Cortex of kidney (tissue), 1 donor: ENCODE measurements at places on chromosomes 16 and 17.

- DNase-seq, result no peak
Observed at GRCh38 chr17:43820759-43821158, 12.2 kb downstream of the MPP3 start.

GRCh38 chr17:78995761-78996451, 13.7 kb downstream of the CANT1 start:
- DNase-seq, result no peak

DNA sequence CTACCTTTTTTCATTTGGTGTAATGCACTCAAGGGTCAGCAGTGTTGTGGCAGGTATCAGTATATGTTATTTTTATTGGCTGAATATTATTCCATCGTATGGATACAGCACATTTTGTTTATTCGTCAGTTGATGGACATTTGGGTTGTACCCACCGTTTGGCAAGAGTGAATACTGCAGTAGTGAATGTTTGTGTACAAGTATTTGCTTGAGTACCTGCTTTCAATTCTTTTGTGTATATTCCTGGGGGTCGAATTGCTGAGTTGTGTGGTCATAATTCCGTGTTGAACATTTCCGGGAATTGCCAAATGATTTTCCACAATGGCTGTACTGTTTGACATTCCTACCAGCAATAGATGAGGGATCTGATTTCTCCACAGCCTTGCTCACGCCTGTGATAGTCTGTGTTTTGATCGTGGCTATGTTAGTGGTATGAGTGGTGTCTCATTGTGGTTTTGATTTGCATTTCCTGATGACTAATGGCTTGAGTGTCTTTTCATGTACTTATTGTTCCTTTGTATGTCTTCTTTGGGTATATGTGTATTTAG, 108.4 kb downstream of the OR1D5 start:
- no peak for DNase-seq

DNA sequence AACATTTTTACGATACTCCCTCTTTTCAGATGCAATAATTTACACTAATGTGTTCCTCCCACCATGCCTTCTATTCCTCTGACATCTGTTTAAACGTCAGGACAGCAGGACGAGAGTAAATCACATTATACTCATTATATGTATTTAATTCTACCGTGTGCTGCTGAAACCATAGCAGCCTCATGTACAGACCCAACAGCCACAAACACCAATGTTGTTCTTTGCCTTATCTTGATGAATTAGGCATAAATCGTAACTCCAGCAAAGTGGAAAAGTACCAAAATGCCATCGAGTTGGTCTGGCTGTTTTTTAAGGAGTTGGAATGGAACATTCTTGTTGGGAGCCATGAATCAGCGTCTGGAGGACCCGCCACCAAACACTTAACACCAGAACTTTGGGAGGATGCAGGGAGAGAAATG, 82.9 kb upstream of the FOXF1 start:
- DNase-seq, result no peak

DNA sequence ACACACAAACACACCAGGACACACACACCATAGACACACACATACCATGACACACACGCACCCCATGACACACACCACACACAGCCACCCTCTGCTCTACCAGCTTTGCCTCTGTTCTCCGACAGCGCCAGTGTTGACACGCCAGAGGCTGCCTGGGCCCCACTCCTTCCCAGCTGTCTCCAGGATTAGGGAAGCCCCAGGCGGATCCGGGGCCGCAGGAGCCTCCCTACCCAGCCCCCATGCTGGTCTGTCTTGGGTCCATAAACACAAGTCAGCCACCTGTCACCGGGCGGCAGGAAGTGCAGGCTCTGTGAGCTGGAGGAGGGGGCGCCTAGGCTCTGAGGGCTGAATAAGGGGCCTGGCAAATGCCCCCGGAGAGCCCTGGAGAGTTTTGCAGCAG, 10.5 kb downstream of the TBC1D16 start:
- no peak for DNase-seq

GRCh38 chr16:73025856-73026210, 22.1 kb downstream of the ZFHX3 start:
- DNase-seq, result no peak

DNA sequence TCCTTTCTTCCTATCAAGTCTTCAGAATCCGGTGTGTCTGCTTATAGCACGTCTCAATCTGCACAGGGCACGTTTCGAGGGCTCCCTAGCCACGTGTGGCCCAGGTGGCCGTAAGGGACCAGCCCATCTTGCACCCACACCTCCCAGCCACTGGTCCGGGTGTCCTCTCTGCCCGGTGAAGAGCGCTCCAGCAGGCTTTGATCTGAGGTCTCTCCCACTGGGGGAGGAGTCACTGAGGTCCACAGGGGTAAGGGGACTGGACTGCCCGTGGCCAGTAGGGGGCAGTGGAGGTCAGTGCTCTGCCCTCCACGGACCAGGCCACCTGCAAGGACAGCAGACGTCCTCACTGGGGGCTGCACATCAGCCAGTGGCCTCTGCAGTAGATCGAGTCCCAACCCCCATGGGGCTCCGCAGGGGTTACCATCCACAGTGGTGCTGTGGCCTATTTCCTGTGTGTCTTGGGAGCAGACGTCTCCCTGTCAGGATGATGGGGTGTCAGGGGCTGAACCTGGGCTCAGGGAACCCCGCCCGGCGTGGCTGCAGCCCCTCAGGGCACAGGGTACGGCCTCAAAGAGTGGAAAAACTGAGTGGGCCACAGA, 204.1 kb upstream of the CIBAR2 start:
- DNase-seq, result no peak

GRCh38 chr17:37698132-37698910, 46.5 kb downstream of the HNF1B start:
- no peak for DNase-seq

GRCh38 chr16:1159325-1159972, 6.5 kb downstream of the CACNA1H start:
- DNase-seq, result no peak

DNA sequence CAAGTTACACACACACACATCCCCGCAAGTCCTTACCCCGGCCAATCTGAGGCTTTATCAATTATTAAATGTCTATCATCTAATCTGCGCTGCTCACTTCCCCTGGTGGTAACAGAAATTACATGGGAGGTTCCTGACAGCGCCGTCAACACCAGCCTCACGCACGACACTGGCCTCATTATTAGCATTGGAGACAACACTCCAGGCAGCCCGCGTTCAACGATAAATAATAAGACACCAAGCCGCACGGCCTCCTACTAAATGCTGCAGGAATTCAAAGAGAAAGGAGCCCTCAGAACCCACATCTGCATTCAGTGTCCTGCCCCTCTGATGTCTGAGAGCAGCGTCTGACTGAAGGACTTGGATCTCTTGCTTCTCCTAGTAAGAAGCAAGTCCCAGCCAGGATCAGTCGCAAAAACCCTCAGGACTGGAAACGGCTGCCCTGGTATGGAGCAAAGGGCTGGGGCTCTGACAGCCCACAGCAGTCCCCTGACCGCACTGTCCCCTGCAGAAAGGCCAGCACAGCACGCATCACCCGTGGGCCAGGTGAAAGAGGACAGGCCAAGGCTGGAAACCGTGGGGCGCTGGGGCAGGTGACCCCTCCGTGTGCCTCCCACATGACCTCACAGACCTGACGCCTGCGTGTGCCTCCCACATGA, 7.6 kb upstream of the RPH3AL start:
- DNase-seq, result no peak

DNA sequence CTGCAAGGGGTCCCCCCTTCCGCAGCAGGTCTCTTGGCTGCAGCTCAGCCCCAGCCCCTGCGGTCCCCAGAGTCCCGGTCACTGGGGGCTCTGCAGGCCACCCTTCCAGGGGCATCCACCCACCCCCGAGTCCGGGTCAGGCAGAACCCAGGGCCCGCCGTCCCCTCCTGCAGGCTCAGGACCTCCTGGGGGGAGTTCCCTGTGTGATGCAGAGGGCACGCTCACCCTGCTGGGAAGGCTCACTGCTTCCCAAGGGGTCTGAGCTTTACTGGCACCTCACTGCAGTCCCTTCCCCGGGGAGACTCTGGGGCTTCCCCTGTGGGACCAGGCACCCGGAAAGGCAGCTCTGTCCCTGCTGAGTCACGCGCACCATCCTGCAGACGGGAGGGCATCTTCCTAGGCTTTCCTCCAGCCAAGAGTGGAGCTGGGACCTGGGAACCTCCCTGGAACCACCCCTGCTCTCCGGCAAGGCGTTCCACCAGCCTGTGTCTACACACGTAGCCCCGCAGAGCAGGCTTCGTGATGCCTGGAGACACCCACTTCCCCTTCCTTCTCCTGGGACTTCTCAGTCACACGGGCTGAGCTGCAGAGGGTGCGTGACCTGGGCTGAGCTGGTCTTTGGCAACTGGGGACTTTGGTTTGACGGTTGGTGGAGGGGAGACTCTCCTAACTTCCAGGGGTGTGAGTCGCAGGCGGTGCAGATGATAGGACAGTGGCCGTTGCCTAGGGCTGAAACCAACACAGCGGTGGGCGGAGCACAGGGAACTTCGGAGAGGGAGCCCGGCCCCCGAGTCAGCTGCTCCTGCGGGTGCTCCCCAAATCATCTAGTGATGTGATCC, 23.4 kb downstream of the SLC25A10 start:
- no peak for DNase-seq

GRCh38 chr16:27446721-27447120, 44.7 kb downstream of the IL21R start:
- DNase-seq, result no peak

DNA sequence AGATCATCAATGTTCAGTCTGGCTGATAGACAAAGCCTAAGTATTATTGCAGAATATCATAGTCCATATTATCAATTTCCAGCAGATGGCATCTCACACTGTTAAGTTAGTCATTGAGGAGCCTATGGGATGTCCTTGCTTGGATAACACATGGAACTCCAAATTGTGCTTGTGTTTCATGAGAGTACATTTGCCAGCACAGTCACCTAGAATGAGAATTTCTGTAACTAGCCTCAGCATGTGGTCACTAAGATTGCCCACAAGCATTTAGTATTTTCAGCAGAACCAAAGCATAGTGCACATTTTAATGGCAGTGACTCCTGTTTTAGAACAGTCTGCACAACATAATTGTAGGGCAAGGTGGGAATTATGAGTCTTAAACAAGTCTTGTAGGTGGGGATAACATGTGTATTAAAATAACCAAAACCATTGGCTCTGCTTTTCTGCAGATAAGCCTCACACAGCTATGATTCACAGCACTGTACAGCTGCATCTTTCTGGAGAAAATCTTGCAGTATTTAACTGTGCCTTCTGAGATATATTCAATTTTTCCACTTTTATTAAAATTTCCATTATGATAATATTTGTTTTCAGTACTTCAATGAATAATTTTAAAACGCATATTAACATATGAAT, 882.8 kb upstream of the SOX9 start:
- DNase-seq, result no peak

DNA sequence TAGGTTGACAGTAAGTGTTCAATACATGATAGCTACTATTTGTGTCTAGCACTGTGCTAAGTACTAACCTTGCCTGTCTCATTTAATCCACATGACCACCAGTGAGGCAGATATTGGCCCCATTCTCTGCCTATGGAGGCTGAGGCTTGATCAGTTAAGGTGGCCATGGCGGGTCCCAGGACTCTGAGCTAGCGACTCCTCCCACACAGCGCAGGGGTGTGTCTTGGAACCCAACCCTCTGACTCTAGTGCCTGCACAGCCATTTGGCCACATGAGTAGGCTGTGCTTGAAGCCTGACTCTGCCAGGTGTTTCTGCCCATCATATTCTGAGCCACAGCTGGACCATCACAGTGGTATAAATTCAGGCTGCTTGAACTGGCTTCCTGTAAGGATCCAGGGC, 6.4 kb downstream of the NHERF1 start:
- no peak for DNase-seq

- no peak for DNase-seq
Observed at GRCh38 chr17:8338753-8339140, 893 bp upstream of the ODF4 start.

GRCh38 chr16:89248196-89248982, 30.9 kb downstream of the ZNF778 start:
- DNase-seq, result no peak

- no peak for DNase-seq
Observed at GRCh38 chr16:73383195-73383987, 335.5 kb upstream of the ZFHX3 start.

DNA sequence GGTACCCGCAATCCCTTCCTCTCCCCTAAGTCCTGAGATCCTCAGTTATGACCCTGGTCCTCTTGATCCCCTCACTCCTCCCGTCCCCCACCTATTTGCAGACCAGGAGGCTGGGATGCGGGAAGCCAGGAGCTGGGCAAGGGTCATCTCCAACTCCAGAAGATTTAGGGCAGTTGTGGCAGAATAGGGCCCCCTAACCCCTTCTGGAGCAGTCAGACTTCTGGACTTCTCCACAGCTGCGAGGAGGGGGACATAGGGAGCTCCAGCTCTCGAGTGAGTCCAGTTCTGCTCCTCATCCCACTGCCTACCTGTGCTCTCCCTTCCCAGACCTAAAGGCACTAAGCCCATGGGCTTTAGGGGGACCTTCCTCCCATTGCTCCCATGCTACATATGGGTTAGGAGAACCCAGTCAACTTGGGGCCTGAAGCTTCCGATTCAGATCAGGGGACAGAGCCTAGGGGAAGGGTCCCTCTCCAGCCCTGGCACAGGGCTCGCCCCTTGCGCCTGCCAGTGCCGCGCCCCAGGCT, 1.3 kb downstream of the WNK4 start:
- DNase-seq, result no peak

- no peak for DNase-seq
Observed at GRCh38 chr17:14116263-14117024, 47.1 kb downstream of the COX10 start.

DNA sequence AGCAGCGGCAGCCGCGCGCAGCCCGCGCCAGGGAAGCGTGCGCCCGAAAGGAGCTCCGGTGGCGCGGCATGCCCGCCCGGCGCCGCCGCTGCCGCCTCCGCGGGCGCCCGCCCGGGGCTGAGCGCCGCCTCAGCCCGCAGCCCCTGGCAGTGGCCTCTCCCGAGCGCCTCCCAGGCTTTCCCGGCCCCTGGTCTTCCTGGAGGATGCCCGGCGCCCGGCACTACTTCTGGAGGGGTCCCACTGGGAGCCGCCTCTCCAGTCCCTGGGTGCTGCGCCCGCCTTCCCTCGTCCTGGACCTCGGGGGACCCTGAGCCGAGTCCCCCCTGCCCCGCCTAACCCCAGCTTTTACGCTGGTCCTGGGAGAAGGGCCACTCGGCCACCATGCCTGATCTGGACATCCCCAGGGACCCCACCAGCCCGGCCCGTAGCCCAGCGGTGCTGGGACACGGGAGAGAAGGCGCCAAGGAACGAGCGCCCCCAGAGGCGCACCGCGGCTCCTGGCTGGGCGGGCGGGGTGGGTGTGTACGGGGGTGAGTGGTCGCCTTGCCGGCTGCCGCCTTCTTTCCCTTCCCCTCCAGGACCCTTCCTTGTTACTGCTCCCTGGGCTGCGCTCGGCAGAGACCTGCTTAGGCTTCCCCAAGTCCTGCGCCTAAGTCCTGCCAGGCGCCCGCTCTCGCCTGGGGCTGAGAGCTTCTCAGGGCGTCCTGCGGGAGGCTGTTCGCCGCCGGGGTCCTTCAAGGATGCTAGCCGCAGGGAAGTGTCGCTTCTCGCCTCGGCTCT, 704 bp downstream of the ASIC2 start:
- no peak for DNase-seq

- no peak for DNase-seq
Observed at GRCh38 chr17:82177761-82178498, 34.7 kb downstream of the CCDC57 start.

GRCh38 chr16:46900455-46901235, 16.5 kb downstream of the GPT2 start:
- no peak for DNase-seq
